ENCODE measurements at places on chromosomes 1 and 21.

DNA sequence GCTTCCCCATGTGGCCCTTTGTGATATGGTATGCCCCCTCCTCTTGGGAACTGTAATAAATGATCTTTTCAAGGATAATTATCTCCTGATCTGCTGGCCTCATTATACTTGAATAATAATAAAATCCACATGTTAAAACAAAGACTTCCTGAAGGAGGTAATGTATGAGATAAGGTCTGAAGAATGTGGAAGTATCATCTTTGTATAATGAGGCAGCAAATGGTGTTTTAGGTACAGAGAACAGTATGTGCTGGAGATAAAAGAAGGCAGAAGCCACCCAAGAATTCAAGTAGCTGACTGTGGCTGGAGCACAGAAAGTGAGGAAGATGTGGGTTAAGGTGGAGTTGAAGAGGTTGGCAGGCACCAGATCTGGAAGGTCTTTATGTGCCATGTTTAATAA, 12.8 kb upstream of the COG2 start:
- no peak for DNase-seq

DNA sequence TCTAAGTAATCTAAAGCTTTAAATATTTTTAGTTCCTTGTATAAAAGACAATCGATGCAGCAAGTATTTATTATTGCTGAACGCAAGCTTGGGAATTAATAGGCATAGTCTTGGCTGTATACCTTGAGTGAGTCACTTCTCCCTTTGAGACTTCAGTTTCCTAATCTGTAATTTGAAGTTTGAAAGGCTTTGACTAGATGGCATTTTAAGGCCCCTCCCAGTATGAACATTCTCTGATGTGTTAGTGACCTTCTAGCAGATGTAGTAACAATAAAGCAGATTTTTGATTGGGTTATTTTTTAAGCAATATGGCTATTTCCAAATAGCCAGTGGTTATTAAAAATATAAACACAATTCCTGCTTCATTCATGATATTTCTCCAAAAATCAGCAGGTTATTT, 58.2 kb downstream of the DUSP10 start:
- DNase-seq = no peak

GRCh38 chr1:67784545-67785186, 48.6 kb downstream of the GNG12 start:
- no peak for DNase-seq

- no peak for DNase-seq
Measured at GRCh38 chr1:239155466-239156091, 230.8 kb upstream of the CHRM3 start.

GRCh38 chr1:180239145-180240096, 9.4 kb downstream of the LHX4 start:
- DNase-seq = no peak

DNA sequence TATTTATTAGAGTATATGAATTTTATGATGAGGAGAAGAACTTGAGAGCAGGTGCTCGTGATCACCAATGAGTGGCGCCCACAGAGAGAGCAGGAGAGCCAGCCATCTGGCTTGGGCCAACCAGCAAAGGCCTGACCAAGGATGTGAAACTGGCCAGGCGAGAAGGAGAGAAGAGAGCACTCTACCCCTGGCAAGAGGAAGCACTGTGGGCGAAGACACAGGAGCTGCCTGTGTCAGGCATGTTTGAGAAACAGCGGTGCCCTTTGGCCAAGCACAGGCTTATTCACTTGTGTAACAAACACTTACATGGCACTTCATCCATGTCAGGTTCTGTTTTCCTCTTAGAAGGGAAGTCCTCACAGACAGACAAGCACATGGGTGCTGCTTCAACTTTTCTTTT, 4.2 kb upstream of the SIPA1L2 start:
- no peak for DNase-seq

DNA sequence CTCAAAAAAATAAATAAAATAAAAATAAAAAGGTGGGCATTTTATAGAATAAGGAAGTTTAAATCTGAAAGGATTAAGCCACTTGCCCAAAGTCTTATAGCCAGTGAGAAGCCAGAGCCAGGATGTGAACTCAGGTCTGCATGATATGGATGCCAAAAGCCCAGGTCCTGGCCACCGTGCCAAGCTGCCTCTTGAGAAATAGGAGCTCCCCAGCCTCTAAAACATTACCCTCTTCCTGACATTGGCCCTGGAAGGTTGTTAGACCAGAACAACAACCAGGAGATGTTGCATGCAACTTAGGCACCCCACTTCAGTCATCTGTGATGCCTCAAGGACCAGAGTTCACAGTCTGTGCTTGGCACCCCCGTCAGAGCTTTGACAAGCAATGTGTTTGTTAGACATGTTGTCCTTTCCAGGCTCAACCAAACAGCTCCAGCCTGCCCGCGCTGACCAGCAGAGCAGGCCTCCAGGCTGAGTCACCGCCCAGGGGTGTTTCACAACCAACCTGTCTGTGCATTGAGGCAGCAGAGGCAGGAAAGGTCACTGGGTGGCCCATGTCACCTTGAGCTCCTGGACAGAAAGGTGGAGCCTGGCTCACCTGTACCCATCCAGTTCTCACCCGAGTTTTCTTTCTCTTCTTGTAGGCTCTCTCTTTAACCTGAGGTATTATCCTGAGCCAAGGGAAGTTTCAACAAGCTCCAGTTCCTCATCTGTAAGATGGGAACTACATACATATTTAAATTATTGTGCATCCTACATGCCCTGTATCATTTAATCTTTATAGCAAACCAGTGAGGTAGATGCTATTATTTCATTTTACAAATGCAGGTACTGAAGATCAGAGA, 14.9 kb upstream of the MED18 start:
- DNase-seq = no peak

DNA sequence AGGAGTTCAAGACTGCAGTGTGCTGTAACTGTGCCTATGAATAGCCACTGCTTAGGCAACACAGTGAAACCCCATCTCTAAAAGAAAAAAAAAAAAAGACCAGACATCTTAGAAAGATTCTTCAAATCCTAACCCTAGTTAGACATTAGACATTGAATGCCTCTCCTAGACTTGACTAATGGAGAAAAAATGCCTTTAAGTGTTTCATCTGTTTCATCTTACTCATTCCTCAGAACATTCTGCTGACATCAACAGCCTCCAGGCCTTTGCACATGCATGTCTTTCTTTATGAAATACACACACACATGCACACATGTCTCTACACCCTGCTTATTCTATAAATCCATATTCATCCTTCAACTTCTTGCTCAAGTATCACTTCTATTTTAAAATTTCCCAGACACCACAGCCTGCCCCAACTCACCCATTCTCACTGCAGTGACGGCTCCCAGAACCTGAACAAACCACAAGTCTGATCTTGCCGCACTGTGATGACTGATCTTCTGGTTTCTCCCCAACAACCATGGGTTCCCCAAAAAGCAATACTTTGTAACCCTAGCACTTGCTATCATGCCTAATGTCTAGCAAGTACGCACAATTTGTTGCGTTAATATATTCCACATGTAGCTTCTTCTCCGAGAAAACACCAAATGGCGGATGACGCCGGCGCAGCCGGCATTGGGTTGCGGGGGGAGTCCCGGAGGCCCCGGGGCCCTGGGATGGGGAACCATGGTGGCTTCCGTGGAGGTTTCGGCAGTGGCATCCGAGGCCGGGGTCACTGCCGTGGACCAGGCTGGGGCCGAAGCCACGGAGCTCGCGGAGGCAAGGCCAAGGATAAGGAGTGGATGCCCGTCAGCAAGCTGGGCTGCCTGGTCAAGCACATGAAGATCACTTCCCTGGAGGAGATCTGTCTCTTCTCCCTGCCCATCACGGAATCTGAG, 37.4 kb downstream of the LRRC52 start:
- DNase-seq = no peak

- no peak for DNase-seq
Measured at GRCh38 chr21:19999369-20000272, 998.6 kb upstream of the NCAM2 start.

DNA sequence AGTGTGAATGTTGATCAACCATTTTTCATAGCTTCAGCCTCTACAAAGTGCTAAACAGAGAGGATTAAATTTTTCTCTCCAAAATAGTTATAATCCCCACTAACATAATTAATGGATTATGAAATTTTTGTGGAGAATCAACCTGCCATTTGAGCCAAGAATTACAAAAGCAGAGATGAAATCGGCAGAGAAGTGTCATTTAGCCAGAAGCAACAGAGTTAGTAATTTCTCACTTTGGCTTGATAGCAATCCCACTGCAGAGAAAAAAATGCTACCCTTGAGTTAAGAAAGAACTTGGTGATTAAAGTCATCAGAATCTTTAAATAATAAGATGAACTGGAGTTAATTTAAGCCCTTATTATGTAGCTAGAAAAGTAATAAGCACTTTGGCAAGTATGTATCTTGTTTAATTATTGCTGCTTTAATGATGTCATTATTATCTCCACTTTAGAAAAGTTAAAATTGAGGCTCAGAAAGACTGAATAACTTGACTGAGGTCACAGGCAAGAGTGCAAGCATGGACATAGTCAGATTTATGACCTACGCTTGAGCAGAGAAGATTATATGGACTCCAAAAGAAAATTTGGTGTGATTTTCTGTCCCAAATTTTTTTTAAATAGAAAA, 37.3 kb downstream of the RGS4 start:
- no peak for DNase-seq
